CD4-positive, alpha-beta T cell treated with Interleukin-2 at 100 ng/mL for 4 hours (primary cell): ENCODE measurements at places on chromosomes 6 and 20.
A peak's percentile ranks its signal among the peaks of the same experiment; 100 is the strongest.

GRCh38 chr6:150251566-150252186, 108.8 kb downstream of the PPP1R14C start:
- no peak for DNase-seq

- DNase-seq = no peak
Observed at GRCh38 chr6:73515204-73515655, 5.6 kb downstream of the EEF1A1 start.

GRCh38 chr20:14344746-14345145, 7.3 kb upstream of the FLRT3 start:
- DNase-seq = no peak

DNA sequence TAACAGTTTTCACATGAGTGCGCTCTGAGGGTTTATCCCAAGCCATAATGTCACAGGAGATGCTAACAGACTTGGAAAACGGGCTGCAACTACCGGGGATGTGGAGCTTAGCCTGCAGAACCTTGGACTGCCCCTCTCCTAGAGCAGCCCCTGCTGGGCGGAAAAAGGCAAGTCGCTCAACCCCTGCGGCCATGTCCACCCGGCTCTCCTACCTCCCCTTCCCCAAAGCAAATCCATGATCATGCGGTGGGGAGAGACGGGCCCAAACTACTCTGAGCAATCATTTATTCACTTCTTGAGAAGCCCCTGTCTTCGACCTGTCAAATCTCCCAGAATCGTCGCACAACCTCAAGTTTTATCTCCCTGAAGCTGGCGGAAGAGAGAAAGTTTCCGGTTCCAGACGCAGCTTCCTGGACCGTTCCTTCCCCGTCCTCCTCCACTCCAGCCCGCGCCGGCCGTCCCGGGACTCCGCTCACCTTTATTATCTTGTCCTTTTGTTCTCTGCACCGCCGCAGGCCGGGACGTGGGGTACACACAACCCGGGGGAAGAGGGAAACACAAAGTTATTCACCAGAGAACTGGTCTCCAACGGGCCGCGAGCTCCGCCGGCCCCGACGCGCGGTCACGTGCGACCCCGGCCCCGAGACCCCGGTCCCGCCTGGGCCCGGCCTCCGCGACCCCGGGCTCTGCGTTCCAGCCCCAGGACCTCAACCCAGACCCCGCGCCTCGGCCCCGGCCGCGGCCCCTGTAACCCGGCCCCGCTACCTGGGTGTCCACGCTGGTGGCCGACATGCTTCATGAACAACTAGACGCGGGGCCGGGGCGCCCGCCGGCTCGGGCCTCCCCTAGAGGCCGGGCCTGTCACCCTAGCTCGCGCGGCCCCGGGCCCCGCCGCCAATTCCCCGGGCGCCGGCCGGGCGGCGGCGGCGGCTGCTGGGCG, 560 bp downstream of the YTHDF1 start:
- no peak for DNase-seq

DNA sequence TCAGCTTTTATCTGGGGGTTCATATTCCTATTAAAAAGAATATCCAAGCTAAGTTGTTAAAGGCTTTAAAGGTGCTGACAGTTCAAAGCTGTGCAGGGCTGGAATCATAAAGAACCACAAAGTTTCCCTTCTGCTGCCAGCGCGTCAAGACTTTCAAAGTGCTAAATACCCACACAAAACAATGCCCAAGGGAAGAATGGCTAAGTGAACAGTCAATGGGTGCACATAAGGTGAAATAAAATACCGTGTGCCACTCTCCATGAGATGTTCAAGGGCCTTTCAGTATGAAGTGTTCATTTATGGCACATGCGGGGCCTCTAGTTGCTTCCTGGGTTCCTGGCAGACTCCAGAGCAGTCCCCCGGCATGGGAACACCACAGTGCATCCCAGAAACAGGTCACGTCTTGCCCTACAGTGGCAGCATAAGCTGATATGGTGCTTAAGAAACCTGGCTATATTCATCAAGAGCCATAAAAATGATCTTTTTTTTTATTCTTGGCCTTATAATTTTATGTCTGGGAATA, 14.1 kb downstream of the TXNDC5 start:
- DNase-seq = no peak

DNA sequence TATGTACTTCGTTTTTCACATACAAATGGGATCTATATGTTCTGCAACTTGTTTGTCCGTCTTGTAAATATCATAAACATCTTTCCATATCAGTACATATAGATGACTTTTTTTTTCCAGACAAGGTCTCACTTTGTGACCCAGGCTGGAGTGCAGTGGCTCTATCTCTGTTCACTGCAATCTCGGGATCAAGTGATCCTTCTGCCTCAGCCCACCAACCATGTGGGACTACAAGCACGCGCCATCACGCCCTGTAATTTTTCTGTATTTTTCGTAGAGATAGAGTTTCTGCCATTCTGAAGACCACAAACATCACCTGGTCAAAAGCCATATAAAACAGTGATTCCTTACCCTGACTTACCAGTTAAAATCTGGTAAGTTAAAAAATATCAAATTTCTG, 37.7 kb upstream of the SYNCRIP start:
- no peak for DNase-seq

DNA sequence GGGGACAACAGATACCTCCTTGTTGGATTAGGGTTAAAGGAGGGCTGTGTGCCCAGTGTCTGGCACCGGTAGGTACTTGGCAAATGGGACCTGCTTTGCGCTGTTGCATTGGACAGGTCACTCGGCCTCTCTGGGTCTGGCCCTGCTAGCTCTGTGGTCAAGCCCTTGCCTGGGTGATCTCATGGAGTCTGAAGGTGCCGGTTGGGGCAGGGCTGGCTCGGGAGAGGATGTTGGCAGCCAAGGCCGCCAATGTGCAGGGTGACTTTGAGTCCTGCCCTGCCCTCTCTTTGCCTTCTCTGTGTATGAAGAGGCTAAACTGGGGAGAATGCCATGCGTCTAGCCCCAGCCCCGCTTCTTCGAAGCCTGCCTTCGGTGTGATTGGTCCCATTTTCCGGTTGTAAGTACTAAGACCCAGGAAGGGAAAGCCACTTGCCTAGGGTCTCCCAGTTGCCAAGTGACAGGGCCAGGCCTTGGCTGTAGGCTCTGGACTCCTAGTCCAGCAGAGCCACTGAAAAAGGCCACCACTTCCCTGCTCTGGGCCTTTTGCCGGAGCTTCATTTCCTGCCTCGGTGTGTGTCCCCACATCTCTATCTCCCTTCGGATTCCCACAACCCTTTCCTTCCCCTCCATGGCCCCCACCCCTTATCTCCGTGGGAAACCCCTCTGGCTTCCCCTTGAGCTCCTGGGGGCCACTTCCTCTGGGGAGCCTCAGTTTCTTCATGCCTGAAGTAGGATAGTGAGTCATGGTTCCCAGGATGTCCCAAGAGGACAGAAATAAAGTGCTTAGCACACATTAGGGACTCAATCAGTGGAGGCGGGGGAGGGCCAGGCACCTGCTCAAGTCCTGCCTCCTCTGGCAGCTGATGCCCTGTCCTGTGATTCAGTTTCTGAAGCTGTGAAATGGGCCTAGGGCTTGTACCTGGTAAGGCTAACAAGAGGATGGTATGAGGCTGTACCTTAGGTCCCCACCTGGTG, 3.9 kb downstream of the SRC start:
- no peak for DNase-seq

DNA sequence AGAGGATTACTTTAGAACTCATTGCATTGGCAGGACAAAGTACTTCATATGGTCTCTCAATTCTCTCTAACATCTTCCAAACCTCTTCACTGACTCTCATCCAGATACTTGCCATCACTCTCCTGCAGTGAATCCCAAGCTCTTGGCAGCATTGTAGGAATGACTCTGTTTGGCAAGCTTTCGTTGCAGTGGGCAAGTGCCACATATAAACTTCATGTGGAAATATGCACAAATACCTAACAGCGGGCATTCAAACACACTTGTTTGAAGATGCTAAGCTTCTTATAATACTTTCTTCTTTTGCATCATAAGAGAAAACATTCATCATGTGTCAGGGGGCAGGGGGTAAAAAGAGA, 86.2 kb upstream of the F13A1 start:
- DNase-seq = no peak

- DNase-seq = no peak
Observed at GRCh38 chr6:166767230-166767629, 140.2 kb upstream of the RPS6KA2 start.

DNA sequence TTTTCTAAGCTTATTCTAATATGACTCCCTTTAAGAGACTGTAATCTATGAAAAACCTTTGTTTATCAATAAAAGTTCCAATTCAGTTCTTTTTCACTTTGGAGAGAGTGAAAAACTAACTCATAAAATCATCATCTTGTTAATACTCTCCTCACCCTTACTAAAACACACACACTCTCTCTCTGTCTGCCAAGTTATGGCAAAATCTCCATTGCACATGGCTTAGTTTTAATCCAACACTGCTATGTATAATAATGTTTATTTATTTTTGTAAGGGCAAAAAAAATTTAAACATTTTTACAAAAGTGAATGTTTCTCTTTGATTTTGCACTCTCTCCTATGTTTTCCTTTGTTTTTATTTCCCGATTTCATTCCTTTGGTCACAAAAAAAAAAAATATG, 253.2 kb downstream of the BMP7 start:
- no peak for DNase-seq

- DNase-seq = no peak
Observed at GRCh38 chr6:18324706-18325042, 60.3 kb upstream of the DEK start.

GRCh38 chr6:167962711-167963110, 34.8 kb upstream of the KIF25 start:
- DNase-seq = no peak

- no peak for DNase-seq
Observed at GRCh38 chr6:132927713-132928112, 113.3 kb downstream of the RPS12 start.

DNA sequence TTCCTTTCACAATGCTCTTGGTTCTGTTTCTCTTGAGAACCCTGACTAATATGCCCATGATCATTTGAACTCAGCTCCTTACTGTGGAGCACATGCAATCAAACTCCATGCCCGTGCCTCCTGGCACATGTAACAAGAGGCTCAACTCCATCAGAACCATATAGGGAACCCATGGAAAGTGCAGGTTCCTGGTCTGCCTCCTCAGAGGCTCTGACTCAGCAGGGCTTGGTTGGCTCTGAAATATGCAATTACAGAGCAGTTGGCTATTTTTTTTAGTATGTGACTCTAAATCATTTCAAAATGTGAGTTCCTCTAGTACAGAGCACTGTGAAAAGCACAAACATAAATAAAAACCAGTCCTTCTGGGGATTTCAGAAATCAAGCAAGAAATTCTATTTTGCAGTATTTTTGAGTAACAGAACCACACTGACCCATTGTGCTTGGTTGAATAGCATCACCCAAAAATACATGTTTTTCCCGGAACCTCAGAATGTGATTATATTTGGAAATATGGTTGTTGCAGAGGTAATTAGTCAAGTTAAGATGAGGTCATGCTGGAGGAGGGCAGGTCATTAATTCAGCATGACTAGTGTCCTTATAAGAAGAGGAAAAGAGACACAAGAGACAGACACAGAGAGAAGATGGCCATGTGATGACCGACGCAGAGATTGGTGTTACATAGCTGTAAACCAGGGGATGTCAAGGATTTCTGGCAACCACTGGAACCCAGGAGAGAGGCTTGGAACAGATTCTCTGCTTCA, 13.2 kb upstream of the MAP3K4 start:
- no peak for DNase-seq

DNA sequence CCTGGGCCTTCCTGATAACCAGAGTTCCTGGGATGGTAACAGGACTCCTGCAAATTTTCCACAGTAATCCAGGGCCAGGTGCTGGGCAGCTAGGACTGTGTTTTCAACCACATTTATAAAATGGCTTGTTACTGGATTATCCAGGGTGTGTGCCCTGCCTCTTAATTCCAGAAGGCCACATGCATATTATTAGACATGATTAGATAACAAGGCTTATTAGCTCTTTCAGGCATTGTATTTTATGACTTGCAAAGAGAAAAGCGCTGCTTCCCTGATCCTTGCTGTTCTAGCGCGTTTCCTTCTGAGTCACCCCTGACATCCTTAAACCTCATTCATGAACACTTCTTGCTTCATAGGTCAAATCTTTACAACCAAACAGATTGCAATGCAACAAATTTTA, 208.6 kb downstream of the UST start:
- no peak for DNase-seq

- DNase-seq = no peak
Observed at GRCh38 chr6:111711476-111711875, 105.8 kb upstream of the TRAF3IP2 start.

DNA sequence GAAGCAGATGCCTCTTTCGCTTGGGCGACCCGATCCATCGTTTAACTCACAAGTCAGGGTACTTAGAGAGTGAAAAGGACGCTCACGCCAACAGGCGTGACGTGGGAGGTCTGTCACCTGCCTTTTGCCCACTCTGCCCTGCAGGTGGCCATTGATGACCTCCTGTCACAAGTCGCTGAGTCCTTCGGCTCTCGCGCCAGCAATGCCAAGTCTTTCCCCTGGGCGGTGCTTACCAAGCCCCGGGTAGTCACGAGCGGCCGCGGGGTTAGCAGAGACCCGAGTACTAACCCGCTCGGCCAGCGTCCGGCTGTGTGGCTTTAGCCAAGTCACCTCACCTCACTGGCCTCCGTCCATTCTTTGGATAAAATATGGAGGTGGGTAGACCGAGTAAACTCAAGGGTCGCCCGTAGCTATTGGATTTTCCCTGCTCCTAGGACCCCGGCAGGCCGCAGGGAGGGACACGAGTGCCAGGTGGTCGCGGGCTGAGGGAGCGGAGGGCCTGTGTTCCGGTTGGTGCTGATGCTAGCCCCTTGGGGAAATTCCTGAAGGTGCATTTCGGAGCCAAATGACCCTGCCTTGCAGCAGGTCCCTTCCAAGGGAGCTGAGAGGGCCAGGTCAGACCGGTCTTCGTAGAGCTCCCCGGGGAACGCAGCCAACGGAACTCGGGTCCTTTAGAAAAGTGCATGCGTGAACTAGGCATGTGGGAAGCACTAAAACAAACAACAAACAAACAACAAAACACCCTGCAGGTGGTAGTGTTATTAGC, 668 bp downstream of the PKIB start:
- DNase-seq = peak; percentile 1

GRCh38 chr6:33430991-33431879, 11.4 kb downstream of the SYNGAP1 start:
- peak; percentile 87 for DNase-seq

GRCh38 chr6:47483853-47484546, 6.4 kb downstream of the CD2AP start:
- no peak for DNase-seq

GRCh38 chr6:128827675-128828464, 55.1 kb upstream of the LAMA2 start:
- DNase-seq = no peak

GRCh38 chr6:42078386-42078785, 28.1 kb downstream of the TAF8 start:
- no peak for DNase-seq

- no peak for DNase-seq
Observed at GRCh38 chr20:1377984-1378734, 14.7 kb downstream of the FKBP1A start.

DNA sequence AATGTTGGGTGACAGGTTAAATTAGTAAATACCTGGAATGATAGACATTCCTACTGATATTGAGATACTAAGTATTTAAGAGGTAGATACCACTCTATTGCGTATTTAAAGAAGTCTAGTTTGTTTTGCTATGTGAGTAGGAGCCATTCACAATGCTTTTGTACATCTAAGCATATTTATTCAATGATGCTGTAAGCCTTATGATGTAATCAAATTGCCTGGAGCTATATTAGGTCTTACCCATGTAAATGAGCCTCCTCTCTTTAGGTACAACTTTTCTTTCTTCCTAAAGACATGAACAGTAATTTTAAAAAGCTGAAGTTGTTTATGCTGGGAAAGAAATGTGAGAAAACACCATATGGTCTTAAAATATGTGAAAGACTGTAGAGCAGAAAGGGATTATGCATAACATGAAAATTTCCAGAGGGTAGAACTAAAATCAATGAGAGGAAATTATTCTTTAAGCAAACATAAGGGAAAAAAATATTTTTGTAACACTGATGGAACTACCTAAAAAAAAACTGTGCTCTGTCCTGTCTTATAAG, 526.7 kb downstream of the EPHA7 start:
- DNase-seq = no peak
